ENCODE measurements at places on chromosomes 6 and 20.

DNA sequence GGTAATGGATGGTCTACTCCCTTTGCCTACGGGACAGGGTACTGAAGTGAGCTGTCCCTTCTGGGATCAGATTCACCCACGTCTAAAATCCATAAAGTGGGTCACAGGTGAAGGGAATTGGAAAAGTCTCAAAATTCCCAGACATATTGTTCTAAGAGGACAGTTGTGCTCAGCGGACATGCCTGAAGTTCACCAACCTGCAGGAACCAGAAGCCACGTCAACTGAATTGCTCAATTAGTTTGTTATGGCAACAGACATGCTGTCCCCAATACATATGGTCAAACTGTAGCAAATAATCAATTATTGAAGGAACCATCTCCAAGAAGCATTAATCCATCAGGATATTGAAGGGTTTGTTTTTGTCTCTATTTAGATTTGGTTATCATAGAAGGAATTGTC is 190.2 kb downstream of the FRK start:
- DNase-seq, result no peak

DNA sequence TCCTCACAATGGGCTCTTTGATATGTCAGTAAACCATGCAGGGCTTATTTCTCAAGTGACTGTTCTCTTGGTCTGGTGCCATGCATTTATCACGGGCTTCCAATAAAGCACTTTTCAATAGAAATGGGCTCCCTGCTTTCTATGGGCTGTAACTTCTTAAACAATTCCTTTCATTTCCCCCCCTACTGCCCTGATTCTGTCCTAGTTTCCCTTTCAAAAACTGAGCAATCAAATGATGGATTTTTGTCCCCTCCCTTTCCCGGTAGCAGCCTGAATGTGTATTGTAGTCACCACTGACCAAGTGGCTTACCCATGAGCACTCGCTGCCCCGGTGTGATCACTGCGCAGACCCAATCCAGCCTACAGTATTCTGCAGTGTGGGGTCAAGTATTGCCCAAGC is 13.9 kb downstream of the RPS10 start:
- no peak for DNase-seq

- DNase-seq, result no peak
These were observed 117.0 kb downstream of the NFATC2 start for GRCh38 chr20:51425347-51426106.

GRCh38 chr6:125574604-125575003 is 174.8 kb upstream of the HEY2 start:
- no peak for DNase-seq

DNA sequence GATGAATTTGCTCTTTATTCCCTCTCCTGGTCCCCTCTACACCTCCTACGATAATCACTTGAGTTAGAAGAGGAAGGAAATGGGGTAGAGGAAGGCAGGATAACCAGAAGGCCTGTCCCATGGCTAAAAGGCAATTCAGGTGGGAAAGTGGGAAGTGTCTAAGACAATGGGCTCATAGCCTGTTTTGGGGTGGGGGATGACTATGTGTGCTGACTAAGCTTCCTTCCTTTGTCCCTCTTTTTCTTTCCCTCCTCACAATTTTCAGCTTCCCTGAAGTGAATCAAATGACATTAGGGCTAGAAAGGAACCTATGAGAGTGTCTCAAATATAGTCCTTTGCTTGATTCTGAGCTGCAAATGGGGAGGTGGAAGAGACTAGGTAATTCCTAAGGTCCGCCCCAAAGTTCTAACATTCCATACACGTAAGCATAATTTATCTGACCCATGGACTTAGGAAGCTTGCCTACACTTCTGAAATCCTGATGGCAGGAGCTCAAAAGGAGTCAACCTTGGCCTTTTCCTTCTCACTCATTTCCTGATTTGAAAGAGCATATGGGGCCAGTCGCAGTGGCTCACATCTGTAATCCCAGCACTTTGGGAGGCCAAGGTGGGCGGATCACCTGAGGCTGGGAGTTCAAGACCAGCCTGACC is 24.3 kb downstream of the EDEM2 start:
- DNase-seq, result no peak

DNA sequence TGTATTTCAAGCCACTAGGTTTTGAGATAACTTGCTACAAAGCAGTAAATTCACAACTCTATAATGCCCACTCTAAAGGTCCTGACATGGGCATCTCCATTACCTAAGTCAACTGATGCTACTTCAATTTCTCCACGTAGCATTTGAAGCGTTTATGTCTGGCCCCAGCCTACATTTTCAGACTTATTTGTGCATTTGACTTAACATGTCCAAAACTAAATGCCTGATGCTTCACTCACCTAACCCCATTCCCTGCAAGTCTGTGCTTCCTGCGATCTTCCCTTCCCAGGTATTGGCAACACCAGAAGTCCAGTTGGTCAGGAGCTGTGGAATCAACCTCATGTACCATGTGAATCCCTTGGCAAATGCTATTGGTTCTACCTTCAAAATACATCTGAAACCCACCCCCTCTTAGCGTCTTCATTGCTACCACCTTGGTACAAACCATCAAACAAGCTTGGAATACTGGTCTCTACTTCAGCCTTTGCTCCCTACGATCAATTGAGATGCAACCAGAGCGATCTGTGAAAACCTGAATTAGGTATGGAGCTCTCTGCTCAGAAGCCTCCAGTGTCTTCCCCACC is 12.8 kb upstream of the ZNFX1 start:
- no peak for DNase-seq

Measured in NCI-H1436 treated with DMSO at 0.1 percent for 48 hours (cell line).